ENCODE measurements at places on chromosomes 12 and 14.

- DNase-seq, result no peak
These were observed 1.5 kb downstream of the BMAL2 start for GRCh38 chr12:27334042-27334720.

GRCh38 chr12:112116232-112117060, 7.9 kb upstream of the NAA25 start:
- peak; percentile 83 for DNase-seq

DNA sequence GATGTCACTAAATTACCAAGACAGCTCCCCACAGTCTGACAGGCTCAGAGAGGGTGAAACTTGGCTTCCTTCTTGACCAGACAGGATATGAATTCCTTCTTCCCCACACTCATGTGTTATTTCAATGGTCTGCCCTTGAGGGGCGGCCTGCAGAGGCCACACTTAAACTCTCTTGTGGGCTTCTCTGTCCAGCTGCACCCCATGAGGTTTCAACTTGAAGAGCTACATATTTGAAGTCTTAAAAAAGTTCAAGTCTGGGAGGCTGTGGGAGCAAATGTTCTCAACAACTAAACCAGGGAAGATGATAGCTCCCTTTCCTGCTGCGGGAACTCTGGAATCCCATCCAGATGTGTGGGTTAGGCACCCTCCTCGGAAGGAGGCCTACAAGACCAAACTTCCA, 98.3 kb downstream of the TTC7B start:
- no peak for DNase-seq

DNA sequence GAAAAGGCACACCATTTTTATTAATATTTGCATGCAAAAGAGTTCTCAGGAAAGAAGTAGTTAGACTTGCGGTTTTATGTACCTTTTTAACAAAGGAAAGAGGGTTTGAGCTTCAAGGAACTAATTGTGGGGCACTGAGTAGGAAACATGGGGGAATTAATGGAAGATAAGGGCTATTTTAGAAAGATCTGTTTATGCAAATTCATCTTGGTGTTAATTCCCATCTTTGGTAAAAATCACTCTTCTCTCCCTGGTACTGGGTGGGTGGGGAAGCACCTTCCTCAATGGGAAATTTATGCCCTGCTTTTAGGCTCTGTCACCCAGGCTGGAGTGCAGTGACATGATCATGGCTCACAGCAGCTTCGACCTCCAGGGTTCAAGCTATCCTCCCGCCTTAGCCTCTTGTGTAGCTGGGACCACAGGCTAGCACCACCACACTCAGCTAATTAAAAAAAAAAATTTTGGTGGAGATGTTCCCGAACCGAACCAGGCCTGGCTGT, 30.1 kb upstream of the RESF1 start:
- no peak for DNase-seq

- no peak for DNase-seq
These were observed 517.8 kb downstream of the C12orf50 start for GRCh38 chr12:87511371-87511770.

DNA sequence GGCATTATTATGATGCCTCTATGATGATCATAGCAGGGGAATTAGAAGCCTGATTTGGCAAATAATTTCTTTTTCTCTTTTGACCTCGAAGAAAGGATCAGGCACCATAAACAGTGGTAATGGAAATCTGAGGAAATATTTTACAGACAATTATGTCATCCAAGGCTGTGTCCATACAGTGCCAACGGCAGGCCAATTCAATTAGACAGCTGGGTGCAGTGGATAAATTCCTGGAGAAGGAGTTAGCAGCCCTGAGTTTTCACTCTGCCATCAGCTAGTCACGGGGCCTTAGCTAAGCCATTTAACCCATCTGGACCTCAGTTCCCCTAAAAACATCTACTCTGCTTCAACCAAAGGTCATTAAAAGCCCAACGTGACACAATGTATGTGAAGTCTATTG, 4.1 kb downstream of the TPH2 start:
- no peak for DNase-seq
